ENCODE measurements at places on chromosomes 4 and X. TPM values are rescaled to one million over a fixed set of nuclear protein-coding genes. Genes with fewer than 3 reads are reported as not detected.

Gene NUP62CL
- total RNA-seq = 5.5 TPM

DNA sequence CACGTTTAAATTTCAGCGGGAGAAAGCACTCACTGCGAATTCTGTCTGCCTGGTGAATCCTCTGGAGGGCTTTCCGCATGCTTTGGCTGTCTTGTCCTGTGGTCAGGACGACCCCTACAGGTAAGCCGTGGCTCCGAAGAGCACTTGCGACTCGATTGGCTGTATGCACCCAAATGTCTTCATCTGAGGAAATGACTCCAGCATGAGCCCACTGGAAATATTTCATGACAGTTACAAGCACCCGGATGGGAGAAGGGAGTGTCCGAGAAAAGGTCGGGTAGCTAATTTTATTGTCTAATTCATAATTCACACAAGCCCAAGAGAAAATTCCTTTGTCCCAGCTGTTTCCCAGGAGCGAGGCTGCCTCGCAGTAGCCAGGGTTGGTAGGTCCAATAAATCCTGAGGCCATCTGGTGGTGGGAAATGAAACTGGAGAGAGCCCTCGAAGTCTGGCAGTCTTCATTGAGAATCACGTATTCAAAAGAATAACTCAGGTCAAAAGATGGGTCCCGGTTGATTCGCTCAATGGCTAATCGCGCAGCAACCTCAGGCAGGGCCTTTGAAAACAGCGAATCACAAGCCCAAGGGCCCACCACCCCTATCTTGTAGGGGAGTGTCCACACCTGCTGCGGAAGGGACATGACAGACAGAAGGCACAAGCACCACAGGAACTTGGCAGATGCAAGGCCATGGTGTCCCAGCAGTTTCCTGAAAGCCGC is 6.6 kb downstream of the GUCY2F start:
- no peak overlapping the region for H3K4me3 ChIP-seq
- no peak overlapping the region for H3K27ac ChIP-seq
- no peaks in the 10 kb centered on the region for H3K27me3 ChIP-seq
- peak; percentile 57 for DNase-seq

DNA sequence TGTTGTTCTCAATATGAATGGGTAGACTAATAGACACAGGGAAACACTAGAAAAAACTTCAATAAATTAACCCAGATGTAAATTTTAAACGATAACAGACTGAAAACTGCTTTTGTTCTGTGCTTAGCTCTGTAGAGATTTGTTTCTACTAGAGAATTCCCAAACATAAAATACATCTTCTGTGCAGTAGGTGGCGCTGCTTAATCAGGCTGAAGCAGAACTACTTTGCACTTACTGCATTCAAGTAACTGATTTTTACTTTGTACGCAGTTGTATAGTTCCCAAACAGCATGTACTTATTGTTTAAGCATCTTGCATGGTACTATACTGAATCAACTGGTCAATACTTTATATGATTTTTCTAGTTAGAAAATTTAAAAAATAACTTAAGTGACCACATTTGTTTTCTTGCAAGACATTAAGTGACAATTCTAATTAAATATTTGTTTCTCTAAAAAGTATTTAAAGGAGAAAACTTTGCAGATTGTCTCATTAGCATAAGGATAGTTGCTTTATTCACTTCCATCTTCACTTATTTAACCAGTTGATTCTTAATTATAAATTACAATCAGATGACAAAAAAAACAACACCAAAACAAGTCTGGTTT is 490.6 kb downstream of the IL15 start:
- peaks cover 8% of the 10 kb centered on the region for H3K4me1 ChIP-seq
- DNase-seq = peak; percentile 38
- H3K27me3 ChIP-seq = no peaks in the 10 kb centered on the region
- H3K36me3 ChIP-seq = no peaks in the 10 kb centered on the region
- H3K27ac ChIP-seq = no peak overlapping the region

DNA sequence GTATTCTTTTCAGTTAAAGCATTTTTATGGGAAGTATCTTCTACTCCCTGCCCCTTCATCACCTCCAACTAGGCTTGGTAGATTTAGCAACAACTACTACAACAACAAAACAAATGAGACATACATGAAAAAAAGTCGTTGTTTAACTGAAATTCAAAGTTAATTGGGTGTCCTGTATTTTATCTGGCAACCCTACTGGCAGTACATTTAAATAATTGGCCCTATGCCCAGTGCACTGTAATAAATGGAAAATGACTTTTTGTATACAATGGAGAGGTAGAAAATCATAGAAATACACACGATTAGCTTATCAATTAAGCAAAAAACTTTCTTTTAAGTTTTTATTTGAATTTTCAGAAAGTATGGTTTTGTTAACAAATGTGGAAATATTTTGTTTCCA is 21.4 kb upstream of the CLGN start:
- no peak for DNase-seq
- H3K27me3 ChIP-seq = no peaks in the 10 kb centered on the region
- no peak overlapping the region for H3K4me3 ChIP-seq
- H3K27ac ChIP-seq = no peak overlapping the region
- H3K4me1 ChIP-seq = no peaks in the 10 kb centered on the region

DNA sequence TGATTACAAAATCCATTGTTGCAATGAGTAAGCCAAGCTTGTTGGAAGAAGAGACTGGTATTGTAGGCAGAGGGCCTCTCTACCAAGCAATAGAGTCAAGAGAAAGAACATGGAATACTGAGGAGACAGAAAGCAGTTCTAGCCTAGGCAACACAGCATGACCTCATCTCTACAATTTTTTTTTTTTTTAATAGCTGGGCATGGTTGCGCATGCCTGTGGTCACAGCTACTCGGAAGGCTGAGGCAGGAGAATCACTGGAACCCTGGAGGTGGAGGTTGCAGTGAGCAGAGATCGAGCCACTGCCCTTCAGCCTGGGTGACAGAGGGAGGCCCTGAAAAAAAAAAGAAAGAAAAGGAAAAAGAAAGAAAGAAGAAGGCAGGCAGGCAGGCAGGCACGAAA is 11.7 kb upstream of the ZBTB33 start:
- DNase-seq = no peak
- no peak overlapping the region for H3K27ac ChIP-seq
- H3K4me3 ChIP-seq = no peak overlapping the region
- no peaks in the 10 kb centered on the region for H3K27me3 ChIP-seq
- peaks cover 41% of the 10 kb centered on the region for H3K4me1 ChIP-seq
- no peaks in the 10 kb centered on the region for H3K36me3 ChIP-seq

DNA sequence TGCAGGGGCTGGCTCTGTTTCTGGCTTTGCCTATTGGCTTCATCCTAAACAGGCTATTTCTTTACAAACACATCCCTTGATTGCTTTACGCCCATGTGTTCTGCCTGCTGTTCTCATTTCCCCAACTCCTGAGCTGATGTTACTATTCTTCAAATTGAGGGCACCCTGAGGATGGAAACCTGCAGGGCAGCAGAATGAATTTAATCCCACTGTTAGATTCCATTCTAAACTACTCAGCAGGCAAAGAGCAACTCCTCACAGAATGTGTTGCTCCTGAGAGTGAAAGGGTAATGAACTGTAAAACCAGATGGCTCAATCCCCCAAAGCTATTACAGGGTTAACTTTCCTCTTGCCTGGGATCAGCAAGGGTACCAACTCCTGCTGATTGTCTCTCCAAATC is 75.7 kb downstream of the ANKRD50 start:
- peaks cover 71% of the 10 kb centered on the region for H3K4me1 ChIP-seq
- no peaks in the 10 kb centered on the region for H3K27me3 ChIP-seq
- H3K36me3 ChIP-seq = peaks cover 3% of the 10 kb centered on the region
- no peak overlapping the region for H3K4me3 ChIP-seq
- H3K27ac ChIP-seq = peak overlapping the region; percentile 90

DNA sequence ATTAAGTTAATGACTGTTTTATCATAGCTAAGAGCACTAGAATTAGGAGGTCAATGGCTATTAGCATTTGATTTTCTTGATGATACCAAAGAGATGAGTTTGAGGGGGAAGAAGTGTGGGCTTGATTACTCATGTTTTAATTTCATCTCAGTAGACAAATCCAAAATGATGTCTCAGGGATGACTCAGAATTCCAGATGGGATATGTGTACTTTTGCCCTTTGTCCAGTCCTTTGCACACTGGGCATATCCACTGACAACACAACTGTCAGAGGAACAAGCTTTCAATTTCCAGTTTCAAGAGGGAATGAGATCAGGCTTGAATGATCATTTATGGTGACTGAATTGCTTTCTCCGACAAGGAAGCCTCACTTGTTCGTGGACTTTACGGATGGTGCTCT is 325.3 kb upstream of the FTHL17 start:
- no peaks in the 10 kb centered on the region for H3K36me3 ChIP-seq
- no peak for DNase-seq
- no peak overlapping the region for H3K4me3 ChIP-seq
- no peaks in the 10 kb centered on the region for H3K4me1 ChIP-seq

- no peak overlapping the region for H3K4me3 ChIP-seq
- no peak for DNase-seq
- no peaks in the 10 kb centered on the region for H3K27me3 ChIP-seq
- no peaks in the 10 kb centered on the region for H3K36me3 ChIP-seq
Measured at GRCh38 chr4:81930506-81931238, 443.1 kb downstream of the HNRNPD start.

DNA sequence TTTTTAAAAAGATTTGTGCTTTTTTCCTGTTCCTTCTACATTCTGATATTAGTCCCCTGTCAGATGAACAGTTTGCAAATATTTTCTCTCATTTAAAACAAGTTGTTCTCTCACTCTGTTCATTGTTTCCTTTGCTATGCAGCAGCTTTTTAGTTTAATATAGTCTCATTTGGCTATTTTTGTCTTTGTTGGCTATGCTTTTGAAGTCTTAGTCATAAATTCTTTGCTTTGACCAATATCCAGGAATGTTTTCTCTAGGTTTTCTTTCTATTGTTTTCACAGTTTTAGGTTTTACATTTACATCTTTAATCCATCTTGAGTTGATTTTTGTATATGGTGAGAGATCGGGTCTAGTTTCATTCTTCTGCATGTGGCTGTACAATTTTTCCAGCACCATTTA is 136.8 kb downstream of the TET2 start:
- no peak for DNase-seq
- H3K4me1 ChIP-seq = no peaks in the 10 kb centered on the region
- H3K27me3 ChIP-seq = no peaks in the 10 kb centered on the region
- H3K4me3 ChIP-seq = no peak overlapping the region

Measured in WTC11 (cell line).